ENCODE measurements at places on chromosomes 2 and 18. TPM values are rescaled to one million over a fixed set of nuclear protein-coding genes. Genes with fewer than 3 reads are reported as not detected.
A peak's percentile ranks its signal among the peaks of the same experiment; 100 is the strongest.

- no peak for DNase-seq
Measured at GRCh38 chr2:177273408-177273807, 8.9 kb upstream of the NFE2L2 start.

DNA sequence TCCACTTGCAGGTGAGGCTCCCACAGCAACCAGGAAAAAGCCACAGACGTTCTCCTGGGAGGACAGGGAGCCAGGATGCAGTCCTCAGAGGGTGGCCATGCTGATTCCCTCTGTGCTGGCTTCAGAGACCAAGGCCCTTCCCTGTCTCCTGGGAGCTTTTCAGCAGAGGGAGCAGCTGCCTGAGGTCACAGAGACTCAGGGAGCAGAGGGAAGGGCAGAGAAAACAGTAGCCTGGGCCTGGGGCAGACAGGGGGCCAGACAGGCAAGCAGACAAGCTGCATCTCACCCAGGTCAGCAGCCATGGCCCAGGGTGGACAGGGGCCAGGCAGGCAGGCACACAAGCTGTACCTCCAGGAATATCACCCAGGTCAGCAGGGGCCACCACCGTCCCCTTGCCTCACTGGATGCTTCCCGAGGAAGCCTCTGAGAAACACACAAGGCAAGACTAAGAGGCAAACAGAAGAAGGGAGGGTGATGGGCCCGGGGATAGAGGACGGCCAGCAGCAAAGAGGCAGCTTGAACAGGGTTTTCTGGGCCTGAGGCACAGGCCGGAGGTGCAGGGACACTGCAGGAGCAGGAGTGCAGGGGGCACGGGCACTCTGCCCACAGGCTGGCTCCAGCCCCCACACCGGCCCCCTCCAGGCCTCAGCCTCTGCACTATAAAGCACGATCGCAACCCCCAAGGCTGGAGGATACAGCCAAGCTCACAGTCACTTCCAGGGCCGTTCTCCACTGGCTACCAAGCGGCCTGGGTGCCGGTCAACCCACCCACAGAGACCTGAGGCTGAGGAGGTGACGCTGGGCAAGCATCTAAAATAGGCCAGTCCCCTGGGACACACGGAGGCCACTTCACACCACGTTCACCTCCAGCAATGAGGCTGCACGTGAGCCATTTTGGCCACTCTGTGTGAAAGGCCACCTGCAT, 6.1 kb downstream of the SLC66A2 start:
- DNase-seq = no peak

GRCh38 chr2:235835810-235836209, 332.4 kb downstream of the GBX2 start:
- DNase-seq = no peak

- no peak for DNase-seq
Measured at GRCh38 chr18:26470011-26470637, 78.2 kb downstream of the KCTD1 start.

GRCh38 chr2:238097988-238098871, 1.9 kb upstream of the ESPNL start:
- no peak for DNase-seq

DNA sequence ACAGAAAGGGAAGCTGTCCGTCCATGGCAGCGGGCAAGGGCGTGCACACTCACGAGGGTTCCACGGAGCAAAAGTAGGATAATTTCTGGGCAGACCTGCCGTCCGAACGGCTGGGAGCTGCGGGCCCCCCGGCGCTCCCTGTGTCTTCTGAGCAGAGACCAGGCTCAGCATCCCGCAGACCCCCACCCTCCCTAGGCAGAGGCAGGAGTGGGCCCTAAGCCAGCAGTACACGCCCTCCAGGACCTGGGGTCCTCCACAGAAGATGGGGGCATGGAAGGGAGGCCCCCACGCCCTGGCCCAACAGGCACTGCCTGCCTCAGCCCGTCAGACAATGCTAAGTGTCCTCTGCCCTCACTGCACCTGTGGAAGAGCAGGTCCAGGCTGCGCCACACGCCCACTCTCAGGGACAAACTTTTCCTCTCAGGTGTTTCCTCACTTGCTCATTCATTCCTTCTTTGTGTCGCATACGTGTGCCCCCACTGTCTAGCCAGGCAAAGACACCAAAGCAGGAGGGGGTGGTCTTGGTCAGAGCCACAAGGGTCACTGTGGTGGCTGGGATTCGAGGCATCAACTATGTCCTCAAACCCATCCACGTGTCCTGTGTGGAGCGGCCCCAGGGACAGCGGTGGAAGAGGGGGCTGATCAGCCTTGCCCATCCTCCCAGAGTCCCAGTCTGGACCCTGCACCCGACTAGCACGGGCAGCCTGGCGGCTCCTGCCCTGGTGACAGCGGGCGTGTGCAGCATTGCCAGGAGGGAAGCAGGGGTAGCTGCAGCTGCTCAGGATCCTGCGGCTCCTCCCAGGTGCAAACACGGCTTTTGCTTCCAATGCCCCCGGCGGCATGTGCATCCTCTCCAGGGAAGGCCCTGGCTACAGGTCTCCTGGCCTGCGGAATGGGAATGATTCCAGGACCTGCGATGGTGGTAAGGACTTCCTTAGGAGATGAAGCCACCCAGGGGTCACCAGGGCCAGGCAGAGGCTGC, 2.4 kb upstream of the GPC1 start:
- DNase-seq = peak; percentile 12

GRCh38 chr2:202716953-202717597, 82.3 kb downstream of the FAM117B start:
- DNase-seq = no peak

GRCh38 chr2:219247678-219248642, 2.7 kb downstream of the STK16 start:
- no peak for DNase-seq

Gene TMEM178A
- 0.58 TPM for polyA plus RNA-seq

Gene HNRNPLL
- 8.9 TPM for polyA plus RNA-seq

Gene TLX2
- polyA plus RNA-seq = not detected

Gene TSPYL6
- polyA plus RNA-seq = 0.22 TPM

Gene GRP
- not detected for polyA plus RNA-seq

Gene MMADHC
- polyA plus RNA-seq = 119 TPM

Gene UGT1A5
- not detected for polyA plus RNA-seq

Gene NGEF
- 0.44 TPM for polyA plus RNA-seq
